CD4-positive, alpha-beta T cell (primary cell): ENCODE measurements at places on chromosomes 11 and 22.
A peak's percentile ranks its signal among the peaks of the same experiment; 100 is the strongest.

DNA sequence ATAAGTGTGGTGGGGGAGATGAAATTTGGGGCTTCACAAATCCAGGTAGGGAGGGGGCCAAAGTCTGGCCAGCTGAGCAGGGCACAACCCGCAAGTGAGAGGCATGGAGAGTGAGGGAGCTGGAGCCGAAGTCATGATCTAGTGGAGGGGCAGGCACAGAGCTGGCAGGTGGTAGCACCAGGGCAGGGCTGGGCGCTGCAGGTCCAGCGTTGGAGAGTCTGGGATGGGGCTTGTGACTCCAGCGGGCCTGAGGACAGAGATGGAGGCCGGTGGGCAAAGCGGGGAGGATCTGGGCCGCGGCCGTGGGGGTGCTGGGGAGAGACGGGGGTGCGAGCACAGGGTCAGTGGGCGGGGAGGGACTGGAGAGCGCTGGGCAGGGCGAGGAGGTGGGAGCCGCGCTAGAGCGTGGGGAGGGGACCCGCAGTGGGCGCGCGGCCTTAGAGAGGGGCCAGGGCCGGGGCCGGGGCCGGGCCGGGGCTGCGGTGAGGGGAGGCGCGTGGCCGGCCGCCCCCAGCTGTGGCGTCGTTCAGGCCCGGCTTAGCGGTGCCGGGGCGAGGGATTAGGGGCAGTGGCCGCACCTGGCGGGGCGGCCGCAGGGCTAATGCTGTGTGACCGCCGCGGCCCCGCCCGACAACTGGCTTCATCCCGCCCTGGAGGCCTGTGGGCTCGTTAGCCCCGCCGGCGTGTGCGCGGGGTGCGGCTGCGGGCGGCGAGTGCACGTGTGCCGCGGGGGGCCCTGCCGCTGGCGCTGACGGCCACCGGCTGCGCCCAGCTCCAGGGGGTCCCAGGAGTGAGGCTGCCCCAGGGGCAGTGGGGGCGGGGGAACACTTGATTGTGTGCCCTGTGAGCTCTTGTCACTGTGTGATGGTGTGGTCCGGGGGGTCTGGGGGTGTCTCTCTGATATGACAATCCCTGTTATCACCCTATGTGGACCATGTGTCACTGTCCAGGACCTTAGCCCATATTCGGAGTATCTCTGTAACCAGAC, 23.6 kb upstream of the MYOD1 start:
- DNase-seq = no peak

- no peak for DNase-seq
Observed at GRCh38 chr11:75549370-75549958, 12.6 kb upstream of the SERPINH1 start.

DNA sequence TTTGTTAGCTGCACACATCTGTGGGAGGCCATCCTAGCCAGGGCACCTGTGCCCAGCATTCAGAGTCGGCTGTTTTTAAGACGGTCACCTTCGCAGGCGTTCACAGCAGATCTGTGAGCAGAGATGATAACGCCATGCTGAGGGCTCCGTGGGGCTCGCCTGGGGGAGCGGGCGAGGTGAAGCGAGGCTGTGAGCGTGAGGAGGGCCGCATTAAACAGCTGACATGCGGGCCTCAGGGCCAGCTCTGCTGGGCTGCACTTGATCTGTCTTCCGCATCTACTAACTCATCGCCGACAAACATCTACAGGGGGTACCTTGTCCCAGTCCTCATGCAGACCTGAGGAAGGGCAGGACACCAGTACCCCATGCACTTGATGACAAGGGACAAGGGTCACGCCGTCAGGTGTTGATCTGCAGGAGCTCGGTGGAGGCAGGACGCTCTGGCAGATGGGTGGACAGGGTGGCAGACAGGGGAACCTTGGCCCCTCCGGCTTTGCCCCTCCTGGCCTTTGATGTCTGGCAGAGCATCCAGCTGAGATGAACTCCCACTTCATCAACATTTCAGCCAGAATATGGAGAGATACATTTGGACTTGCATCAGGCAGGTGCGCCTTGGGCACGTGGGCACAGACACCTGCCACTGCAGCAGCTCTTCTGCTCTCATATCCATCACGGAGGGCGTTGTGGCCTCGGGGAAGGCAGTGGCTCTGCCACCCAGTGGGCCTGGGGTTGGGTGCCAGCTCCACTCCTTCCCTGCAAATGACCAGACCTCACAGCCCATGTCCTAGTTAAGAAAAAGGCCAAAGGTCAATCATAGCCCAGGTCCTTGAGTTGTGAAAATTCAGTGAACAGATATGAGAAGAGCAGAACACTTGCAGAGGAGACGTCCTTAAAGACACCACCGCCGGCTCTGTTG, 822.9 kb downstream of the BRD1 start:
- no peak for DNase-seq

- no peak for DNase-seq
Observed at GRCh38 chr11:100629671-100630070, 57.4 kb upstream of the ARHGAP42 start.

DNA sequence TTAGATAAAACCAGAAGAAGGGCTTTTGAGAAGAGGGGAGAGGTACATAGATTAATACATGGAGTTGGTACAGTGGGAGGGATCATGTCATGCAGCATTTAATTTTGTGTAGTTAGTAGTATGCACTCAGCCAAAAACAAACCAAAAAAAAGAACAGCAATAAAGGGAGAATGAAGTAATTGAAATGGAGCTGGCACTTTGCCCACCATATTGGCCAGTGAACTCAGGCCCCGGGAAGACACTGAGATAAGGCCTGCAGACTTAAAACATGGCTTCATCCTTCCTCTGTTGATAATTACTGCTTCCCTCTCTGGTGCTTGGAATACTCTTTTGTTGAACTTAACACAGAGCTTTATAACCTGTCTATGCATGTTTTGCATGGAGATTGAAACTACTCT, 3.1 kb downstream of the PANX1 start:
- no peak for DNase-seq

DNA sequence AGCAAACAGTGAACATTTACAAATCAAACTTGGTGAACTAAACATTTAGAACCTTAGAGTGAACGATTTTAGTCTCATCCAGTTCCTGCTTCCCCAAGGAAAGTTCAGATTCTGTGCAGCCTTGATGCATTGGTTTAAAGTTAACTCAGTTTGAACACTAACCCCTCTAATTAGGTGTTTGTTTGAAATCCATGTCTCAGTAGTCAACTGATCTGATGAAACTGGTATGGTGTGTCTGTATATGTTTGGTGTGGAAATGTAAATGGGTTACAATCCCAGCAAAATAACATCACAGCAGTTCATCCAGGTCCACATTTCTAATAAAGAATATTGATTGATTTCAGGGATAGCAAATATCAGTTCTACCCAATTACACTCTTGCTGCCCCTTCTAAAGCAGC, 532.0 kb downstream of the NTM start:
- no peak for DNase-seq

DNA sequence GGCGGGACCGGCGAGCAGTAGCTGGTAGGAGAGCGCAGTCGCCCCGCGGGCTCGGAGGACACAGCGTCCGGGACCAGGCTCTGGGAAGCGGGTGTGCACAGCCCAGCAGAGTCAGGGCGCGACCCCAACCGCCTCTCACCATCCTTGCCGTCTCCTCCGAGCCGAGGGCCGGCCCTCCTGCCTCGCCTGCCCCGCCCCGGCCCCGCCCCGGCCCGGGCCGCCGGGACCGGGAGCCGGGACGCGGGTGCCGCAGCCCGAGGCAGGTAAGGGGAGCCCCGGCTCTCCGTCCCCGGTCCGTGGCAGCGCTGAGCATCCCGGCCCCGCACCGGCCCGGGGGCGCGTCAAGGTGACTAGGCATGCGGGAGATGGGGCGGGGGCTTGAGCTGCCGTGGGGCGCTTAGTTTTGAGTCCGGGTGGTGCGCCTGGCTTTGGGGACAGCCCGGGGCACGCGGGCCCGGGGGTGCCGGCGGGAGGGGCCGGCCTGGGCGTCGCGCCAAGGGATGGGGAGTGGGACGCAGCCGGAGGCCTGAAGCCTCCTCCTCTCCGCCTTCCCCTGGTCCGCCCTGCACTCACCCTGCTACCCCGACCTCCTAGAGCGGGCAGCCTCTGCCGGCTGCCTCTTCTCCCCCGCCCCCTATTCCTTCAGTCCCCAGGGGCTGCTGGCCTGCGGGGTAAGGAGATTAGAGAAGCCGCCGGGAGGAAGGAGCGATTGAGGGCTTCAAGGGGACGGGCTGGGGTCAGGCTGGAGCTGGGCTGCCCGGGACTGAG, at the start of gene ABCG4:
ABCG4 (plus strand) TSS at position 35 of the 768 bp plus-strand sequence. CDS start 914 bp downstream, outside the sequence.
- DNase-seq = peak; percentile 40

DNA sequence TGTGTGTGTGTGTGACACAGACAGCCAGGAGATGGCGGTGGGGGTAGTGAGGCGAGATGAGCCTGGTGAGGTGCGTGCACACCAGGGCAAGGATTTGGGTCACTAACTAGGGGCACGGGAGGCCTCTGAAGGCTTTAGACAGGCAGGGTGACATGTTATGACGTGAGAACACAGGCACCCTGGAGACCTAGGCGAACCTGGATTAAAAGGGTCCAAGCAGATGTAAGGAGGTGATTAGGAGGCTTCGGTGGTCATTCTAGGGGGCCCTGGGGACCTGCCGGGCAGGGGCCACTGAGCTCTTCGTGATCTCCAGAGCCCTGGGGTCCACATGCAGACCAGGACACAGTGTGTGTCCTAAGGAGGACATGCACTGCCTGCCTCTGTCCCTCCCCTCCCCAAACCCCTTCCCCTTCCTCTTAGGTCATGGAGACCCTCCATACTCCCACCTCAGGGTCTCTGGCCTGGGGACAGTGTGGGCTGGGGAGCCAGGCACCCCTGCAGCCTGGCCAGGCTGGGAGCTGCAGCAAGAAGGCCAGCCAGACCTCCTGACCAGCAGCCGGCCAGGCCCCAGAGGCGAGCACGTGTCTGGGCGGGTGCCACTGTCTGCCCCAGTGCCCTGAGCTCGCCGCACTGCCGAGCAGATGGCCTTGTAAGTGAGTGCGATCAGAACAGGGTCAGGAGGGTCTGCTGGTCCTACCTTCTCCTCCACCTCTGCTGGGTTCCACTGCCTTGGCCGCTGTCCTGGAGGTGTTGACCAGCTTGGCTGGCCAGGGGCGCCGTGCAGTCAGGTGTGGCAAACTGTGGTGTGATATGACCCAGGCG, 32.1 kb downstream of the IFT27 start:
- no peak for DNase-seq

GRCh38 chr11:122156940-122157382, 40.9 kb upstream of the BLID start:
- no peak for DNase-seq

GRCh38 chr22:23684026-23684425, 6.8 kb upstream of the RGL4 start:
- no peak for DNase-seq

DNA sequence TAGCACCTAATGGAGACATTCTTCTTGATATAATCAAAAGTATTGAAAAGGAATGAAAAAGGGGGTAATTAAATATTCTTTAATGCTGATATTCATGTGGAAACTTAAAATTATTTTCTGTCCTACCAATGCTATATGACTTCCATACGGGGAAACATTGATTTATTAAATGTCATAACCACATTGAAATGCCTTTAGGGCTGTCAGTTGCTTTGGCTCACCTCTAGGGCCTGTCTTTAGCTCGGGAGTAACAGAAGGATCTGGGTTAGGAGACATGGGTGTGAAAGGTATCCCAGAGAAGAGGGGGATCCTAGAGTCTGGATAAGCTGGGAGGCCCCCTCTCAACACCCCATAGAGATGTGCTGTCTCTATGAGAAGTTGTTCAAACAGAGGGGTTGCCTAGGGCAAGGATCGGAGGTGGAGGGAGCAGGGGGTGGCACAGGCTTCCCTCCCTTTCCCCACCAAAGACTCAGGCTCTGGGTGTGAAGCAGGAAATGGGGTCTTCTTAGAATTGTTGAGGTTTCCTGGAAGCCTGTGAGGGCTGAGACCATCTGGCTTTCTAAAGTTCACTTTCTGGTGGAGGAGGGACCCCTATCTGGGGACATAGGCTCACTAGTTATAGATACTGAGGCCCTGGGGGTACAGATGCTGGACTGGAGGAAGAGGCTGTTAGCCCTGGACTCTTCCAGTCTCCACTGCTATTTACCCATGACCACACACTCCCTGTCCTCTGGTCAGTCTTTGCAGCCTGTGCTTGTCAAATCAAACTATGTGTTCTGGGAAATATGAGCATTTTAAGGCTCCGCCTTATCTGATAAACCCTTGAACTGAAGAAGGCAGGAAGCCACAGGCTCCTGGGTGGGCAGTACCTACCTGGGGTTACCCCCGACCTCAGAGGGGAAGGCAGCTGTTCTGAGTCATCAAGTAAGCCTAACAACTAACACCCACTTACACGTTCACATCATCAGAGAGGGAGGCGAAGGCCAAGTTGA, 55.8 kb upstream of the RRAS2 start:
- peak; percentile 73 for DNase-seq

DNA sequence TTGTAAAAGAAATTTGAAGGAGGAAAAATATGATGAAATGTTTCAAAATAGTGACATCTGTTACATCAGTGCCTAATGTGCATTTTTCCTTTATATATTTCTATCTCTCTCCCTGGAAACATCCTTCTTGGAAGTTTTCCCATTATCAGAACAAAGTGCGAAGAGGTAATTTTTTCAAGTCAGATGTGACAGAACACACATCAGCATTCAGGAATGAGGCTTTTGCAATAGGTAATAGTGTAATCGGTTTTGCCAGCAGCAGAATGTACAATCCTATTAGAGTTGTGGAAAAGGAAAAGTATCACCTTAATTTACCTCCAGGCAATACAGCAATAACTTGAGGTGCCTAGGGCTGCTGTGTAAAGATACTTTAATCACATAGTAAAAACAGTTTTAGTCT, 275.8 kb downstream of the FAT3 start:
- no peak for DNase-seq
